Motor neuron (in vitro differentiated cells): ENCODE measurements at places on chromosomes 5 and 9. TPM values are rescaled to one million over a fixed set of nuclear protein-coding genes. Genes with fewer than 3 reads are reported as not detected.
A peak's percentile ranks its signal among the peaks of the same experiment; 100 is the strongest.

GRCh38 chr5:59521476-59521875, 372.1 kb downstream of the PDE4D start:
- no peak for ATAC-seq

DNA sequence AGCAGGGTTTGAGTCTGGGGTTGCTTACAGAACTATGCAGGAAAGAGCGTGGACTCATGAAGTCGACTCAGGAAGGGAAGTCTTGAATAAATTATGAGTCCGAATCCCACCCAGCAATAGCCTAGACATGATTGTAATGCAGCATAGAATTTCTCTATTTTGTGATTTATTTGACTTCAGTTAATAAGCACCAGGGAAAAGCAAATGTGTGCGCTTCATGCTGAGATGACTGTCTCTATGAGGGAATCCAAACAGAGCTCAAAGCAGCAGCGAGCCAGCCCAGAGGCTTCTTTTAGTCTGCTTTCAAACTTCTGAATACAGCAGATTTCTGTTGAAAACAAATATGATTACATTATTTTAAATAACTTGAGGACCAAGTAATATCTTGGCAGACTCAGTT, 188.0 kb downstream of the SEMA6A start:
- no peak for ATAC-seq

Gene NRG2
- 0.22 and 0.81 TPM in 2 replicates for total RNA-seq

DNA sequence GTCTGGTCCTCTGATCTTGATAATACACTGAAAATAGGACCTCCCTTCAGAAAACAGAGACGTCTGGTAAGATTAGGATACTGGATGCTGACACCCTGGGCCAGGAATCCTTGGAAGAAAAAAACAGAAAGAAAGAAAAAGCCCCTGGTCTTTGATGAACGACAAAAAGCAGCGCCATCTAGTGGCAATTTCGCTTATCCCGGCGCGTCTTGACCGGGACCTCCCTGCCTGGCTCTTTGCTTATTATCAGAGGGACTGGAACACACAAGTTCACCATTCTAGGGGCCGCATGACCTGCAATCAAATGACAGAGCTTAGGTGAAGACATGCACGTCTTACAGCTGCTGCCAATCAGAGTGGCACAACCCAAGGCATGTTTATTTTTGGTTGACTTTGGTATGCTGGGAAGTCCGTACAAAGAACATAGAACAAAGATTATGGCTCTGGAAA, 114.9 kb upstream of the NFIB start:
- ATAC-seq: peak; percentile 72

- no peak for ATAC-seq
Observed at GRCh38 chr9:124457079-124457886, 7.0 kb downstream of the ADGRD2 start.
